ENCODE measurements at places on chromosomes 7 and 10.

DNA sequence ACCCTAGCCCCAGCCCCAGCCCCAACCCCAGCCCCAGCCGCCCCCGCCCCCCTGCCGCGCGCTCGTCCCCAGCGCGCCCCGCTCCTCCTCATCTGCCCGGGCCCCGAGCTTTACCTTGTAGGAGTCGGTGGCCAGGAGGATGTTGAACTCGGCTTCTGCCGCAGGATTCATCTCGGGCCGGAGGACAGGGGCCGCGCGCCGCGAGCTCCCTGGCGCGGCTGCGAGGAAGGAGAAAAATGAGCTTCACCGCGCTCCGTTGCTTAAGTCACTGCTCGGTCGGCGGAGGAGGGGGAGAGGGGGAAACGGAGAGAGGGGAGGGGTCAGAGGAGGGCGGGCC lies at the start of gene NAMPT:
Gene NAMPT, minus strand, starts transcription at position 270 of the 337 bp plus-strand sequence. Its CDS starts 99 bp downstream, at position 171.
- DNase-seq = peak; percentile 82

DNA sequence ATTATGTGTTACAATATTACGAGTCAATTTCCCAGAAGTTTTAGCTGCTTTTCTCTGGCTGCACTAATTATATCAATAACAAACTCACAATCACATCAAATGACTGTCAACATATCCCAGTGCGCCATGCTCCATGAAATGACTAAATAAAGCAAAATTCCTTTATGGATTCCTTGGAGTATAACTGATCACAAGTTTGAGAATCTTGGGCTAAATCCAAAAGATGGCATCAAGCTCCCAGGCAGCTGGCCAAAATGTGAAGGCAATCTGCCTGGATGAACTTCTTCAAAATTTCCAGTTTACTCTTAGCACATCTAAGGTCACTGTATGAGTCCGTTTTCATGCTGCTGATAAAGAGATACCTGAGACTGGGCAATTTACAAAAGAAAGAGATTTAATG lies 210.8 kb downstream of the CCSER2 start:
- DNase-seq = no peak

- DNase-seq = no peak
Observed at GRCh38 chr7:71345117-71345884, 213.4 kb downstream of the GALNT17 start.

DNA sequence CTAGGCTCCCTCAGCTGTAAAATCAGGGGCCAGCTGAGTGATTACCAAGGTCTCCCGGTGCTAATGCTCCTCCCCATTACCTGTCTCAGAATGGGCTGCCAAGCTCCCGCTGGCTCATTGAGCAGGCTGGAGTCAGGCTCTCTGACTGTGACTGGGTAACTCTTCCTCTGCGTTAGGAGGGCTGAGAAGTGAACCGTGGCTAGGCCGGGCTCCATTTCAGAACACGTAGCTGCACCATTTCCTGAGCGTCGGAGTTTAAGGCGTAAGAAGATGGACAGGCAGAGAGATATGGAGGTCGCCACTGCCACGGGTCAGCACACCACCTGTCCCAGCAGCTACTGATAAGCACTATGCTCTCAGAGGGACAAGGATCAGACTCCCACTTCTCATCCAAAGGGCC lies 250.3 kb downstream of the TCERG1L start:
- no peak for DNase-seq

DNA sequence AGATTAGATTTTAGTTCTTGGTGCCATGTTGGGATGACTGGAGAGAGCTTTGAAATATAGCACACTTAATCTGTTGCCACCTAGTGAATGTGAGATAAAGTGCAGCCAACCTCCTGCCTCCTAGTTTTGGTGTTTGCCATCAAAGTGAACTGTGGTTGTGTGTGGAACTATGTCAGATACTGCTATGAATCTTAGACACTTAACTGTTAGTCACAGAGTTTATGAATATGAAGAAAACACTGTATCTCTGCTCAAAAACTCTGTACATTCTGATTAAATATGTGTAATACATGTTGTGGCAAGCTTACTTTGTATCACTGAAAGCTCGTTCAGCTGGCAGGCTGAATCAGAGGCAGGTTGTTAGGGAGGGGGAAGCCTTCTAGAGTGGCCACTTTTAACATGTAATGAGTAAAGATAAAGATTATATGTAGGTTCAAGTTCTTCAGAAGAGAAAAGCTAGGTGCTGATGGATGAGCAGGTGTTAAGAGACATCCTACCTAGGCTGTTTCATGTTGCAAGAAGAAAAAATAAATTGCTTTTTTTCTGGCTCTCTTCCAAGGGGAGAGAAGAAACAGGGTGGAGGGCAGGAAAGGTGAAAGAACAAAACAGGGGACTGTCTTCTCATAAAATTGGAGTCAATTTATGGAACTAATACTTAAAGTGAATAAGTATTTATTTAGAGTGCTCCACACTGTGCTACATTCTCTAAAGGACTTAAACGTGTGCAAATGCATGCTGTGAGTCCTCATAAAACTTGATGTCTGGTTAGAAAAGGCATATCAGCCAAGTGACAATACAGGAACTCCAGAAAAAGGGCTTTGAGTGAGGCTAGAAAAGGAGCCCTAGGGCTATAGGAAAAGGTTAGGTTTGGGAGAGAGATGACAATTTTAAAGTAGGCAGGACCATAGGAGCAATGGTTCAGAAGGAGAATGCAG lies 14.1 kb upstream of the LAMB1 start:
- DNase-seq = no peak

DNA sequence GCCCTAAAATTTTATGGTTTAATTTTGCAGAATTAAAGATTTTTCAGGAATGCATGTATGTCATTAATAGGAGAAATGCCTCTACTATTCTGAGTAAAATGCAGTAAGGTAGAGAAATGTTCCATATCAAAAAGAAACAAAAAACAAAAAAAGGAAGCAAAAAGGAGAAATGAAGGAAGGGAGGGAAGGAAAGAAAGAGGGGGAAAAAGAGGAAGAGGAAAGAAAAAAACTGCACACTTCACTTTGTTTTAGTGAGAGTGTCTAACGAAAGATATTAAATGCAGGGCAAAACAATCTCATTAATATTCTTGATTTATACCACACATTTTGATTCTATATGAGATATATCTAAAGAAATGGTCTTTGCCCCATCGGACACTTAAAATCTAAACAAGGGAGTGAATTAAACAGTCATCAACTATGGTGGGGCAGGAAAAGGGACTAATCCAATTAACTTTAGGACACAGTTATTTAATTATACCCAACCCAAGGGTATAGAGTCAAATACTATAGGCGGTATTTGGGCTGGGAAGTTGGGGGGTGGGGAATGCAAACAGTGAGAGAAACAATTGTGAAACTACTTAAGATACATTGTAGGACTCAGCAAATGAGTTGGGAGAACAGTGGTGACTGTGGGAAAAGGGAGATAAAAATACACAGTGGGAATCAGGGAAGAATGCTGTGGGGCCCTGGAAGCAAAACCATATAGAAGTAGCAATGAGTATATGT lies 27.0 kb downstream of the IMMP2L start:
- DNase-seq = no peak

DNA sequence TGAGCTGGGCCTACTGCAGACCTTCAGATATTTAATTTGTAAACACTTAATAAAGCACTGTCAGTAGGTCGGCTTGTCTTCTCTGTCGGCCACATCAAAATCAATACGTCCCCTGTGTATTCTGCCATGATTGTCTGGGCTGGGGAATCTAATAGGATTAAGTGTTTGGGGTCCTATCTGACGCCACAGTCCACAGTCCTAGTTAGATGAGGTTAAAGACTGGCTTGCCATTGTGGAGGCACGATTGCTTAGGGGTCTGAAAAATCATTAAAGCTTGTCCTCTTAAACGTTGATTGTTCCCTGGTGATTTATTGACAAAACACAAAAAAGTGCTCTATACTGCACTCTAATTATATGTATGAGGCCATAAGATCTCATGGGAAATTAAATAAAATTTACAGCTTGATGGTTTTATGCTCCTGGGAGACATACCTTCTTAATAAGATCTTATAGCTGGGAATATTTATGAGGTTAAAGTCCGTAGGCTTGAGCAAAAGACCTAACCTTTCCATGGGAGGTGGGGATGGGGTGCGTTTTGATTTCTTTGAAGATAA lies 650.3 kb upstream of the GALNT17 start:
- no peak for DNase-seq

DNA sequence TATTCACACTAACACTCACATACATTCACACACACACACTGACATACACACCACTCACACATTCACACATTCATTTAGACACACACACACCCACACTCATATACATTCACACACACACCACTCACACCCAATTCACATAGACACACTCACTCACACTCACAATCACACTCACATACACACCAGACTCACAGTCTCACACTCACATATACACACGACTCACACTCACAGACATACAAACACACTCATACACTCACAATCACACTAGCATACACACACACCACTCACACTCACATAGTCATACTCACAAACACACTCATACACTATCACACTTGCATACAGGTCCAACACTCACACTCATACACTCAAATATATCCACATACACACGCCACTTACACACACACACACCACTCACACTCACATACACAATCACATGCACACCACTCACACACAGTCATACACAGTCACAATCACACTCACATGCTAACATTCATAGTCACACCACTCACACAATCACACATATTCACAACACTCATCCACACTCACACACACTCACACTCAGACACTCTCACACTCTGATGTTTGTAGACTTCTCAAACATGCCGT lies 312.6 kb downstream of the SFMBT2 start:
- DNase-seq = no peak

GRCh38 chr7:95190515-95190914 lies 133.8 kb downstream of the PON1 start:
- no peak for DNase-seq
